ENCODE measurements at places on chromosomes 3 and 15.

DNA sequence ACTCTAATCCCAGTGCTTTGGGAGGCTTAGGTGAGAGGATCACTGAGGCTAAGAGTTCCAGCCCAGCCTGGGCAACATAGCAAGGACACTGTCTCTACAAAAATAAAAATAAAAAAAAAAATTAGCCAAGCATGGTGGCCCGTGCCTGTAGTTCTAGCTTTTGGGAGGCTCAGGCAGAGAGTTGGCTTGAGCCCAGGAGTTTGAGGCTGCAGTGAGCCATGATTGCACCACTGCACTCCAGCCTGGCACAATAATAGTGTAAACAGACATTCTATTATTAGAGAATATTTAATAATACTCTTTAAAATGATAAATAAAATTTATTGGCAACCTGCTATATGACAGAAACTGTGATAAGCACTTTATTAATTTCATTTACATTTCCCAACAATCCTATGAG, 908.9 kb downstream of the TUSC7 start:
- no peak for DNase-seq

GRCh38 chr3:74273555-74274402, 340.7 kb downstream of the CNTN3 start:
- no peak for DNase-seq

- no peak for DNase-seq
These were observed 136.8 kb downstream of the PGPEP1L start for GRCh38 chr15:98870788-98871187.

DNA sequence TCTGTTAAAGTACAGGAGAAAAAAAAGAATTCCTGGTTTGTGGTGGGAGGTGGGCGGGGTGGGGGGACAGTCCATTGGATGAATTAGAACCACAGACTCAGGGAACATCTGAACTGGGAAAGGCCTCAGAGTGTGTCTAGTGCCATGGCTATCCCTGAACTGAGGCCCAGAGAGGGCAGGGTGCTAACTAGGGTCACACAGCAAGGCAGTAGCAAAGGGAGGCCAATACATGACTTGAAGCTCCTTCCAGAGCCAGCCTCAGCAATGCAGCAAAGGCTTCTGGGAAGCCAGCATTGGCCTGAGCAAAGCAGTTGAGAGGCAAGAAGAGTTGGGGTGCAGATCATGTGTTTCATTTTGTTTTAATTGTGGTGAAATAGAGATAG, 85.4 kb downstream of the SMAD6 start:
- DNase-seq: no peak

DNA sequence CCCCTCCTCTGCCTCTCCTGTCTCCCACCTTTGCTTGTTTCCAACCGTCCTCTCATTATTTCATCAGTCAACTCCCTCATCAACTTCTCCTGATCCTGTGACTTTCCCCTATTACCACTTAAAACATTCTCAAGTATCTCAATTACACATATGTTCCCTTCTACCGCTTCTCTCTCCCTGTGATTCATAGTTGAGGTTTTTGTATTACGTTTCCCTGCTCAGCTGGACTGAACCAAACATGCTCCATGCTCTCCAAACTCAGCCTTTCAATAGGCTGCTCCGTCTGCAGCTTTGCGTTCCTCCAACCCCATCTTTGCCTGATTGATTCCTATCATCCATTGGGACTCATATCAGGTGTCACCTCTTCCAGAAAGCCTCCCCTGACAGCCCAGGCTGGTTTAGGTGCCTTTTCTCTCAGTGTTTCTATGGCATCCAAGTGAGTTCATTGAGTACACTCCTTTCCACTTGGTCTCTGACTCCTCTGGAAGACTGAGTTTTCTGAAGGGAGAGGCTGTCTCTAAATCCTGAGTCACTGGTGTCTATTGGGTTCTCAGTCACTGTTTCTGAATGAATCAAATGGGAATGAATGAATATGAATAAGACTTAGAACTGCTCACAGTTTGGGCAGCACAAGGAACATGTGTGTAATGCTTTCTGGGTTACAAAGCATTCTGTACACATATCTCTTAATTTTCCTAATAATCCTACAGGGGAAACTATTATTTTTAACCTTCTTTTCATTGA, 56.4 kb downstream of the PLD1 start:
- DNase-seq: no peak

GRCh38 chr3:189966843-189967242, 153.9 kb downstream of the P3H2 start:
- DNase-seq: no peak

- no peak for DNase-seq
These were observed 116.7 kb upstream of the LPP start for GRCh38 chr3:188037195-188037718.

GRCh38 chr3:160929595-160929994, 173.6 kb downstream of the PPM1L start:
- no peak for DNase-seq

- DNase-seq: no peak
These were observed 5.7 kb upstream of the KLHL24 start for GRCh38 chr3:183629546-183630301.

DNA sequence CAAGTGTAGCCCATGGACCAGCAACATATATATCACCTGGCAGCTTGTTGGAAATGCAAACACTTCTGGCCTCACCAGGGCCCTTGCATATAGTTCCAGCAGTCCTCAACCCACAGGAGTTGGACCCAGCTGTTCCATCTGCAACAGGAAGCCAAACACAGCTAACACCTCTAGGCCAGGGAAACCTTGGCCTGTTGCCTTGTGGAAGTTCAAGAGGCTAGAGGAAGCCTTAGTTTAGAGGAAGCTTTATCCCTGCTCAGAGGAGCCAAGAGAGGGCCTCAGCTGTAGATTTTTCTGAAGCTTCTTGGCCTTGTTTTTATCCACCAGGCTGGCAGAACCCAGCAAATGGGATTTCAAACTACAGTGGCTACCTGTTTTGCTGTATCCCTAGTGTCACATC, 11.4 kb downstream of the FHIT start:
- DNase-seq: no peak

- DNase-seq: no peak
These were observed 161.2 kb upstream of the TMCO5A start for GRCh38 chr15:37773111-37773860.

- no peak for DNase-seq
These were observed 248.8 kb upstream of the NSMCE3 start for GRCh38 chr15:29518442-29518841.

- no peak for DNase-seq
These were observed 548.8 kb upstream of the MDFIC2 start for GRCh38 chr3:70861234-70861633.

- DNase-seq: no peak
These were observed 89.5 kb downstream of the RAD18 start for GRCh38 chr3:8873740-8874139.

- no peak for DNase-seq
These were observed 770.2 kb upstream of the ALCAM start for GRCh38 chr3:104596551-104596950.
